ENCODE measurements at places on chromosomes 3 and 15.

DNA sequence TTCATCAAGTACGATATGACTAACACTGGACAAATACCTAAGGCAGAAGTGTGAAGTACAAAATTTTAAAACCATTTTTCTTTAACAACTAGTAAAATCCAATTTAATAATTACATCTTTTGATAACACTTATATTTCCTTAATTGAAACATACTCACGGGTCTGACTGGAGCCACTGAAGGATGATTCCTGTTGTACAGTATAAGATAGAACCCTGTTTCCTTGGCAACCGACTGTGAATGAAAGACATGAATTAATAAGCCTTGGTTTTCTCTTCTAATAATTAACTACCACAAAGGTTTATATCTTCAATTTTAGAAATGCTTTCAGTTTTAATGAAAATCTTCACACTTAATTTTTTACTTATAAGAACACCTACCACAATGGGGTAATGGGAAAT is 19.4 kb downstream of the DHX36 start:
- no peak for DNase-seq

DNA sequence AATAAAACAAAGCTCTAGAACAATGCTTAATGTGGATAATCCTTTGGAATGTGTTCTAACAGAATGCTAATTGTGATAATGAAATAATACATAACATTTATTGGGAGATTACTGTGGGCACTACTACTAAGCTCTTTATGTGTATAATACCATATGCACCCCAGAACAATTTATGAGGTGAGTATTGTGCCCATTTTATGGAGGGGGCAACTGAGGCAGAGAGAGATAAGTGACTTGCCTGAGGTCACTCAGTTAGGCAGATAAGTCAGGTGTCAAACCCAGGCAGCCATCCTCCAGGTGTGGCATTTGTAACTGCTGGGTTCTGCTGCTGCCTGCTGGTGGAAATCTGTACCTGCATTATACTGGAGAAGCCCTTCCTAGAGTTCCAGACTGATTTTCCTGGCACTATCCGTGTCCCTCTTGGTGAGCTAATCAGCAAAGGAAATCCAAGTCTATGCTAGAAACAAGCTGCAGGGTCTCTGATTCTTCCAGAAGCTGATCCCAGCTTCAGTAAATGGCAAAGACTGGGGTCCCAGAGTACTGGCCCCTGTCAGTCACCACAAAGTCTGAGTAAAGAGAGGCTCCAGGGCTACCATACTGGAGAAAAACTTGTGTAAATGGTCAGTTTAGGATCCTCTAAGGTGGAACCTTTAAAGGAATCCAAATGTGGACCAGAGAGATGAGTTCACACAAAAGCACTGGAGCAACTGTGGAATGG is 22.6 kb upstream of the RBP1 start:
- peak; percentile 14 for DNase-seq

GRCh38 chr15:90386221-90386620 is 1.8 kb upstream of the IQGAP1 start:
- DNase-seq, result no peak

DNA sequence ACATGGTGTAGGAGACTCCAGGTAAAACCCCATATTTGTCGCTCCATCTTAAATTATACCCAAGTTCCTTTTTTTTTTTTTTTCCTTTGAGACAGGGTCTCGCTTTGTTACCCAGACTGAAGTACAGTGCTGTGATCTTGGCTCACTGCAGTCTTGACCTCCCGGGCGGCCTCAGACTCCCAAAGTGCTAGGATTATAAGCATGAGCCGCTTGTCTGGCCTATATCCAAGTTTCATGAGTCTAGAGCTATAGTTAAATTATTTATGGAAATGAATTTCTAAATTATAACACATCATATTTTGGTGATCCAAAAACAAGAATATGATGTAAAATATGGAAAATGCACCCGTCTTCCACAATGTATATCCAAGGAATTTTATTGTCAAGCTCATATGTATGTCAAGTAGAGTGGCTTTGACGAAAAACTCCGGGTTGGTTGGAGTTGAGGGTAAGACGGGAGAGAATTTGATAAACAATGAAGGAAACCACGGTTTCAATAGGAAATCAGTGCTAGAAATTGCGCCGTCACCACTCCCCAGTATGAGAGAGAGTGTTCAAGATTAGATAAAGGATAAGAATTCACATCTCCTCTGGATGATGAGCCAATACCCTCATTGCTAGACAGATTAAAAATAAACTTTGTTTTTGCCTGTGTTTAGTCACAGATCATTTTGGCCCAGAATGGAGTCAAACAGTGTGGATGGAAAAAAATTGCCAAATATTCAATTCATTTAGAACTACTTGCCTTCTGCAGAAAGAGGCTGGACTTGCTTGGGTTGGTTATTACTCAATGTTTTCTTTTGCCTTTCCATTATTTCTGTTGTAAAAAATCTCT is 209.2 kb upstream of the NR2F2 start:
- peak; percentile 31 for DNase-seq

- DNase-seq, result no peak
Observed at GRCh38 chr3:186360779-186361178, 1.3 kb downstream of the DGKG start.

DNA sequence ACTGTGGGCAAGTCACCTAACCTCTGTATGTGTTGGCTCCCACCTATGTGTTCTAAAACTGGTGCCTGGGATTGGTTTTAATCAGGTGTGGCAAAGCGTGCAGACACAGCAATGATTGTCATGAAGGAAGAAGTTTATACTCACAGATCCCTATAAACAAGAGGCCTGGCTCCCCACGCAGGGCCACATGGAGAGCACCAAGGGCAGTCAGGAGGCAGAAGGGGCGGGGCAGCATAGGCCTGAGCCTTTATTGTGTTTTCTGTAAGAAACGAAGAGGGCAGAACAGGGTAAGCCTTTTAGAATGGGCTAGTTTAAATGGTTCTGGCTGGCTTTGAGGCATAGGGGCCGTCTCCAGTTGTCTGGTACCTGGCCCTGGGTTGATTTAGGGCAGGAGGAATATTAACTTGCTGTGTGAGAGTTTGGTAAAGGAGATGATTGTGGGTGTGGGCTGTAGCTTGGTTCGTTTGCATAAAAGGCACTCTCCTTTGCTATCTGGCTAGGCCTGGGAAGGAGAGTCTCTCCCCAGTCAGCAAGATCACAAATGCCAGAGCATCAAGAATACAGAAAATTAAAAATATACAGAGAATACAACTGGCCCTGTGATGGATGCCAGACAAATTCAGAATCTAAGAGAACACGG is 2.2 kb upstream of the FBXW12 start:
- no peak for DNase-seq

DNA sequence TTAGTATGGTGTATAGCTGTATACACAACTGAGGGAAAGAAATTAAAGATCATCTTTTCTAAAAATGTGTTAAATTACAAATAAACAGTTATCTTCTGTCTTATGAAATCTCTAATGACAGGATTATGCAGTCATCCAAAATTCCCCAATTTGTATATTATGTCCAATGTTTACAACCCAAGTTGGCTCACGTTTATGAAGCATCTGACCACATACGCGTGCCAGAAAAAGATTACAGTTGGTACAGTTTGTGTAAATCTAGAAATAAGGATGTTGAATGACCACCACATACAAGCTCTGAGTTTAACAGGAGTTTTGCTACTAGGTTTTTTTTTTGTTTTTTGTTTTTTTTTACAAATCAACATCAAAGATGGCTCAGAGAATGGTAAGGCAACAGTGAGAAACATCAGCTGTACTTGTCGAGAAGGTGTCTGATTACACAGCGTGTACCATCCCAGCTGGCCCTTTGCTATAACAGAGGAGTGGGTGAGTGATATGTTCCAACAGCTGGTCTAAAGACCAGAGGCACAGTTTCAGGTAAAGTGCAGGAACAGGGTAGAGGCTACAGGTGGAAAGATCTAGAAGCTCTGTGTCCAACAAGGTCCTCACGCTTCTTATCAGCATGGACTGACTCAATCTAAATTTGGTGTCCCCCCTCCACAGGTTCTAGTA is 47.1 kb downstream of the USF3 start:
- DNase-seq, result no peak

- no peak for DNase-seq
Observed at GRCh38 chr15:57355259-57355658, 21.0 kb upstream of the CGNL1 start.

DNA sequence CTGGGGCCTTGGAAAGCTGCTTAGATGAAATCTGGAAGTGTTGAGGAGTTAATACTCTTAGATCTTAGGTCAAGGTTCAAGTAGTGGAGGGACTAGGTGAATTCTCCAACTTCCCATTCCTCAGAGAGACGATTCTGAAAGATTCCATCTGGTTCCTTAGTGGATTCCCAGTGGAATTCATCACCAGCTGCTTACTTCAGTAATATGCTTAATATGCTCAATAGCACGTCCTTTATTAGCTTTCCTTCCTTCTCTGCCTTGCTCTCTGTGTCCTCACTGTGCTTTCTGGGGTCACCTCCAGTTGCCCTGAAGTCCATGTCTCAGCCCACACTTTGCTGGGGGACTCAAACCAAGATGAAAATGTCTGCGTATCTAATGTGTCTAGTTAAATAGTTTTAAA is 31.0 kb downstream of the CEP63 start:
- DNase-seq, result no peak

GRCh38 chr3:31331278-31331677 is 201.4 kb upstream of the STT3B start:
- no peak for DNase-seq

GRCh38 chr3:172155897-172156585 is 116.7 kb downstream of the FNDC3B start:
- no peak for DNase-seq

DNA sequence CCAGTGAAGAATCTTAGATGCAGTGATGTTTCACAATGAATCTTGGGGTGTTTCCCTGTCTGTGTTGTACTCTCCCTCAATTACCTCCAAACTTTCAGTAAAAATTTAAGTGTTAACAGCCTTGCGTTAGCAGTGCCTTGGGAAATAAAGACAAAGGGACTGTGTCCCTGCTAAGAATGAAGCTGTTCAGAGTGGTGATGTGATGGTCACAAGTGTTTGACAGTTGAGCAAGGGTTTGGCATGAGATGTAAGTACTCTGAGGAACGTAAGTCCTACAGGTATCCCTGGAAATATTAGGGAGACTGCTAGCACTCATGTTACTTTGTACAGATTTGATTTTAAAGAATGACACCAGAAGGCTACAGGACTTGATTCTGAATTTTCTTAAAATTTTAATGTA is 304.3 kb upstream of the DPH6 start:
- DNase-seq, result no peak

DNA sequence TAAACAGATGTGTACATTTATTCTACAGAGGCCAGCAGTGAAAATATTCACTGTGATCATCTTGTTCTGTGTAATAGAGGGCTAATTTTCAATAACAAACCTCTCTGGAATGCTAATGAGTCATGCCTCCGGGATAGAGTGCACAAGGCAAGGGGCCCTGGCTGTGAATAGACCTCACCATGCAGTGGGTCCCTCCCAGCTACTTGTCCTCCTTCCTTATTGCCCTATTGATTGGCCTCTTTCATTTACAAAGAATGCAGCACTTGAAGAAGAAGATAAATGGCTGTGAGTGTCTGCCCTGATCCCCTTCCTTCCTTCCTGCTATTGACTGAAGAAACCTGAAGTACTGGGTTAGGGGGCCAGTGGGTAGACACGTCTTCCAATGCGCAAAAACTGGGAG is 436.3 kb downstream of the WDR72 start:
- DNase-seq, result no peak

- DNase-seq, result no peak
Observed at GRCh38 chr3:104190681-104191080, 1176.0 kb upstream of the ALCAM start.

GRCh38 chr15:76328958-76329357 is 7.6 kb upstream of the ISL2 start:
- DNase-seq, result no peak

DNA sequence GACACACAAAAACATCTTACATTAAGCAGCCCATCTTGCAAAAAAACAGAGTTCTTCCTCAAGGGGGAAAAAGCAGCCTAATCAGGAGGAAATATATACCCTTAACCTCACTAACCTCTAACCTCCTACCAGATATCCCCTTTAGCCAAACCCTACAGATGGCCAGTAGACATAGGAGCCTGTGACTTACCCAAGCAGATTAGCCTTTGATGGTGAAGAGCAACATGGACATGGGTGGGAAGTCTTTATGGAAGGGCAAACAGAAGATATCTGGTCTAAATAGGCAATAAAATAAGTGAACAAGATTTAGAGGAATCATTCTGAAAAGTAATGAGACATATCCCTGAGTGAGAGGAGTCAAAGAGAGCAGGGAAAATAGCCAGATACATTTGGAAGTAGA is 119.4 kb upstream of the ARPP21 start:
- DNase-seq, result no peak

DNA sequence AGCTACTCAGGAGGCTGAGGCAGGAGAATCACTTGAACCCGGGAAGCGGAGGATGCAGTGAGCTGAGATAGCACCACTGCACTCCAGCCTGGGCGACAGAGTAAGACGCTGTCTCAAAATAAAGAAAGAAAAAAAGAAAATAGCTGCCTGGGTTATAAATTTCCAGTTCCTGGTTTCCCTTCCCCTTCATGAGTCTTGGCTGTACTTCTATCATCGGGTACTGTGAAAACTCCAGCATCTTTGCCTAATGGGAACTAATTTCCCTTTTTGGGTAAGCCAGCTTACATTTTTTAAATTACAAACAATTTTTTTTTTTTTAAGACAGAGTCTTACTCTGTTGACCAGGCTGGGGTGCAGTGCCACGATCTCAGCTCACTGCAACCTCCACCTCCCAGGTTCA is 15.0 kb downstream of the DENND4A start:
- DNase-seq, result no peak

DNA sequence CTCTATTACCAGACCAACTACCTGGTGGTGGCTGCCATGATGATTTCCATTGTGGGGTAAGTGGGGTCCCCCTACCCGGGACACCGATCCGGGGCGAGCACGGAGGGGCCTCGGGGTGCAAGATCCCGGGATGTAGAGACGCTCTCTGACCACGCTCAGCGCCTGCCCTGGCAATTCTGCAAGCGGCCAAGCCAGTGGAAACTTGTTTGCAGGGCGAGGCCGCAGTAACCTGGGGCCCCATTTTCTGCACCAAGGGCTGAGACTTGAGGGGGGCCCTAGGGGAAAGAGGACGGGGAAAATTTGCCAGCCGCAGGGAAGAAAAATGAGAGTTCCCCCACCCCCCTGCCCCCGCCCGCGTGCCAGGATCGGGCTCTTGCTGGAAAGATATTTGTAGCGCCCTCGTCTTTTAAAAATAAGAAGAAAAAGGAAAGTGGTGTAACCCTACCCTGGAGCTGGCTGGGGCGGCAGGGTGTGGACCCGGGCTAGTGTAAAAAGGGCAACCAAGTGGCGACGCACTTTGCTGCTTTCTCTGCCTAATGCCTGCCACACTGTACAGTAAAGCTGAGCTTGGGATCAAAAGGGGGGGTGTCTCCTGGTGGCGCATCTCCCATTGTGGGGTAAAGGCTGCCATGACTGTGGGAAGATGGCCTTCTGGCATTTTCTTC is 563 bp downstream of the ARL6IP5 start:
- DNase-seq, result no peak

GRCh38 chr15:74873756-74874424 is 725 bp upstream of the SCAMP2 start:
- DNase-seq, result peak; percentile 50

DNA sequence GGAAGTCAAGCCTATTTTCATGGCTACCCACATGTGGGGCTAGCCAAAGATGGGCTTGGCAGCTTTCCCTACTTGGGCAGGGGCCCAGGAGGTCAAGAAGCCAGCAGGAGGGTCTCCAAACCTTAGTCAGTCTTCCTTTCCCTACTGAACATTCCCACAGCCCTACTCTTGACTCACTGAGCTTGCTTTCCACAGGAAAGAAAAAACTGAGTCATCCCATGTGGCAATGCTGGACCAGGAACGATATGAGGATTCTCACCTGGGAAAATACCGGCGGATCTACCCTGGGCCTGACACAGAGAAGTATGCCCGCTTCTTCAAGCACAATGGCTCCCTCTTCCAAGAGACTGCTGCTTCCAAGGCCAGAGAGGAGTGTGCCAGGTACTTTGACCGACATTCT is 3.7 kb upstream of the NGRN start:
- peak; percentile 20 for DNase-seq
